Stromal cell of bone marrow (primary cell): ENCODE measurements at places on chromosomes 3 and 15.

GRCh38 chr3:22013641-22014040 is 262.6 kb upstream of the ZNF385D start:
- DNase-seq = no peak

DNA sequence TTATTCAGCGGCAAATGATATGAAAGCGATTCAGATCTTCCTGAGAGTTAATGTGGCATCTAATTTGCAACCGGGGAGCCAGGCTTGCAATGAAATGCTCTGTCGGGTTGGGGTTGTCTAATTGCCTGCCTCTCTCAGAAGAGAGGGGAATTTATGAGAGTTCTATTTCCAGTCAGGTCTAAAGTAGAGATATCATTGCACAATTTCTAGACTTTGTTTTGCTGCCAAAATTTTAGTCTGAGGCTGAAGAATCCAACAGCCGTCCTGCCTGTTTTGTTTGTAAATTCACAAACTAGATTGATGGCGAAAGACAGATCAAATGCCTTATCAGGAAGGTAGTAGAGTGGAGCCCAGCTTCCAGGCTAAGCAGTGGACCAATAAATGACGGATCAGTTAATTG is 610 bp downstream of the LIPC start:
- no peak for DNase-seq

DNA sequence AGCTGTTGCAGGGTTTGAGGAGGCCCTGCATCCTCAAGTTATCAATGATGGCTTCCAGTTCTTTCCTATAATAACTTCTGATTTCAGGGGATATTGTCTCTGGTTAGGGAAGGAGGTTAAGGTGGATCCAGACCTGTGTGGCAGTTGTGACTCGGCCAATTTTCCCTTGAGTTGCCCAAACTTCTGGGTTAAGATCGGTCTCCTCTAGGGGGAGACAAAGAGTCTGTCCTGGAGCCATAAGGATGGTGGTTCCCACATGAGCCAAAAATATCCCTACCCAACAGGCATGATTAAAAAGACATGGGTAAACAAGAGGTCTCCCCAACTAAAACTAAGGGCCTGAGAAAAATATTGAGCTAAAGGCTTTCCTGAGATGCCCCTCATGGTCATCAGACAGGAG is 227.5 kb upstream of the MDFIC2 start:
- no peak for DNase-seq

GRCh38 chr3:26915208-26915607 is 292.6 kb downstream of the LRRC3B start:
- no peak for DNase-seq

DNA sequence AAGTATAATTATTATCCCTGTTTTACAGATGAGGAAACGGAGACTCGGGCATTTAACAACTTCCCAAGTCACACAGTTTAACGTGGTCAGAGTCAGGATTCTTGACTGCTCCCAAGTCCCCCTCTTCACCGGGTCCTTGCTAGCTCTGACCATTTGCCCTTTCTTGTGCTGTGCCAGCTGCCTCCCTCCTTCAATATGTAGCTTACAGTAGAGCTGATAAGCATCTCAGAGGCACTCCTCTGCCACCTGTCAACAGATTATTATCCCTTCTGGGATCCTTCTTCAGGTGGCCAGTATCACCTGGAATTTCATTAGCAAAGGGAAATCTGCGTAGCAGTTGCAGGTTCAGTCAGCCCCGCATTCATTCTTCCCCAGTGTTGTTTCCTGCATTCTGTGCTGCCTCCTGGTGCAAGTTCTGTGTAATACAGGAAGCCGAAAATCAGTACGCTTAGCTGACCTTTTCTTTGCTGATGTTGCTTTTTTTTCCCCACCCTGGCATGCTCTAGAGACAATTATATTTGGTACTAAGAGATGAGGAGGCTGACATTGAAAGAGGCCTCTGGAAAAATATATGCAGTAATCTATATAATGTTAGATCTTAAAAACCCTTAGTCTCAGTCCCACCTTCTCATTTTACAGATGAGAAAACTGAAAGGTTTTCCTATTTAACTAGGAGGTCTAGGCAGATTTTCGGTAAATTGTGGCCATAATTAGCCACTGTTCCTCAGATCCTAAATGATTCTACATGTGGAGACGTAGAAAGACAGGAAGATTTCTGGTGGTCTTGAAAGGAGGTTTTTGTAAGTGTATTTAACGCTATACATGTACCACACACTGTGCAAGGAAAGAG is 24.8 kb downstream of the TMOD2 start:
- DNase-seq = no peak
